ENCODE measurements at places on chromosomes 16 and 17. TPM values are rescaled to one million over a fixed set of nuclear protein-coding genes. Genes with fewer than 3 reads are reported as not detected.

CHD9NB gene
- 3.3 TPM for polyA plus RNA-seq

CDR2L gene
- 24.3 TPM for polyA plus RNA-seq

DNA sequence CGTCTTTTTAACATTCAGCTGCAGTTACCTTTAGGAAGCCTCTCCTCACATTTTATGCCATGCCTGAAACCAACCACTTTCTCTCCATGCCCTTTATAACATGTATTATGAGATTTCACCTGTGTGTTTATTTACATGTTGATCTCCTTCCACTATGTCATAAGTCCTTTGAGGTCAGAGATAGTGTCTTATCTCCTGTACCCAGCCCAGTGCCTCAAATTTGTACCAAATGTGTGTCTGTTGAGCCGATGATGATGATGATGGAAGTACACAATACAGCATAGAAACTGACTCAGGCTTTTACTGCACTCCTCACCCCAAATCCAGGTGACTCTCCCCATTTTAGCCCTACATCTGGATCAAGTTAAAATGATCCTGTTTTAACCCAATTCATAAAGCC lies 179.5 kb upstream of the CACNG5 start:
- no peak overlapping the region for H3K27ac ChIP-seq
- H3K27me3 ChIP-seq = no peaks in the 10 kb centered on the region
- peaks cover 5% of the 10 kb centered on the region for H3K36me3 ChIP-seq
- H3K4me3 ChIP-seq = no peak overlapping the region
- no peak for DNase-seq

DNA sequence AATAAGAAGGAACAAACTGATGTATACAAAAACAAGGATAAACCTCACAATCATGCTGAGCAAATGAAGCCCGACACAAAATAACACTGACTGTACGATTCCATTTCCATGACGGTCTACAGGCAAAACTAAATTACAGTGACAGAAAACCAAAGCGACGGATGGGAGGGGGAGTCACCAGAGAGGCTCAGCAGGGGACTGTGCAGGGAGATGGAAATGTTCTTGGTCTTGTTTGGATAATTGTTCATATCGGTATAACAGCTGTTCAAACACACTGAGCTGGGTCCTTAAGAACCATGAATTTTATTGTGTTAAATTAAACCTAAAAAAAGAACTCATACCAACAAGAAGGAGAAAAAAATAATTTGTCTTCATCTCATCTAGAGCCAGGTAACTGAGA lies 97.8 kb downstream of the NXN start:
- peaks cover 48% of the 10 kb centered on the region for H3K4me1 ChIP-seq
- H3K27me3 ChIP-seq = no peaks in the 10 kb centered on the region
- no peak overlapping the region for H3K4me3 ChIP-seq
- H3K27ac ChIP-seq = peak overlapping the region; percentile 83

DNA sequence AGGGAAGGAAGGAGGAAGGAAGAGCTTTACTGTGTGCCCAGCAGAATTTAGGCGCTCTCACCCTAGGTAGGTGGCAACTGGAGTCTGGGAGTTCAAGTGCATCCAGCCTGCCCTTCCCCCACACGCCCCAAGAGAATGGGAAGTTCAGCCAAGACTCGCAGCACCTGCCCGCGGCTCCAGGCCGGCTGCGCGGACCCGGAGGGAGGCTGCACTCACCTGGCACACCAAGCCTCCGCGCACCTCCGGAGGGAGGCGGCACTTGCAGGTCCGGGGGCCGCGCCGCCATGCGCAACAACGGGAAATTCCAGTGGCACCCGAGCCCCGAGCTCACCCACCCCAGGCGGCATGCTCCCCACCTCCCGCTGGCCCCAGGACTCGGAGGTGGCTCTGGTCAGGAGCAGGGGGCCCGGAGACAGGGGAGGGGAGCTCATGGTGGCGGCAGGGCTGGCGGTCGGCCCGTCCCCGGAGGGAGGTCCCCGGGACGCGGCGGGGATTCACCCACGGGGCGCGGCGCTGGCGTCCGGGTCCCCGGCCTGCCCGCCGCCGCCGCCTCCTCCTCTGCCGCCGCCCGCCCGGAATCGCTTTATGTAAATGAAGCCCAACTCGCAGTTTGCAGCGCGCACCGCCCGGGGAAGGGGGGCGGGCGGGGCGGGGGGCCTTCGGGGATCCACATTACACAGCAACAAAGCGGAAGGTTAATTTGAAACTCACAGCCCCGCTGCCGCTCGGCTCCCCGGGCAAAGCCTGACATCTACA lies at the start of gene ZFHX3:
ZFHX3 (minus strand) TSS at position 593 of the 756 bp plus-strand sequence. CDS start 87,983 bp downstream, outside the sequence.
- H3K27ac ChIP-seq = peak within 1 kb of the TSS; percentile 76
- peaks cover 17% of the 10 kb centered on the region for H3K4me1 ChIP-seq

DNA sequence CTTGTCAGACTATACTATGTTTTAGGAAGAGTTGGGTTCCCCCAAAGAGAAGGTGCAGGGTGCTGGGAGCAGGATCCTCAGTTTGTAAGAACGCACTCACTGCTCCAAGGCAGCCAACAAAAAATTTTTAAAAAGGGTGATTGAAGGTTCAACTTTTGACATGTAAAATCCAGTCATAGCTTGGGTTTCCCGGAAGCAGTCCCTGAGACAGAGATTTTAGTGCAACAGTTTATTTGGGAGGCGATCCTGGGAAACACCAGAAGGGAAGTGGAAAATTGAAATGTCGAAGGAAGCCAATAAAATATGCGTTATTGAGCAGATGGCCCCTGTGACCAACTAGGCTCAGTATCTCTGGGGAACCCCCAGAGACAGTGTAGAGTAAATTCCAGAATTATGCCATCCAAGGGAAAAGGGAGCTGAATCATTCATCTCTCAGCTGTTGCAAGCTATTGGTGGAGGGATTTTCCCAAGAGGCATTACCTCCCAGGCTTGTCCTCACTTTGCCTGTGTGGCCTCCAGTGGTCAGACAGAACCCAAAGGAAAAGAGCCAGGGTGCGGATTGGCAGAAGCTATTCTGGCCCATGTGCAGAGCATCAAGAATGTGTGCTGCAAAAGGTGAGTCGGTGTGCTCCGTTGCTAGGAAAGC lies 72.9 kb downstream of the HS3ST3B1 start:
- no peaks in the 10 kb centered on the region for H3K4me1 ChIP-seq
- no peak overlapping the region for H3K4me3 ChIP-seq
- no peak for DNase-seq
- H3K27ac ChIP-seq = no peak overlapping the region
- no peaks in the 10 kb centered on the region for H3K36me3 ChIP-seq

DNA sequence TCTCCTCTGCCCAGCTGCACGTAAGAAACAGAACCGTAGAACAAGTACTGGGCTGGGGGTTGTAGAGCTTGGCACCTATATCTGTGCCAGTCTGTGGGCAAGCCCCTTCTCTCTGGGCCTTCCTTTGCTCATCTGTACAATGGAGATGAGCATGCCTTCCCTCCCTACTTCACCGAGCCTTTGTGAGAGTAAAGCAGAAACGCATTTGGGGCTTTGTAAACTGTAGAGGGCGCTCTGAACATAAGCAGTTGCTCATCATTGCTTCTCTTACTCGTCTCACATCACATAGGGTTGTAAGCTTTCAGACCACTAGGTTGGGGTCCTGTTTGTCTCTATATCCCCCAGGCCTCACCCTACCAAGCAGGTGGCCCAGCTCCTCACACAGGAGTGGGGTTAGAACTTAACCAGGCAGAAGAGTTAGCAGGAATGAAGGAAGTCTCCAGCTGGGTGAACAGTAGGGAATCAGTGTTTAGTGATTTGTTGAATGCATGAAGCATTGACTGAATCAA lies 15.1 kb downstream of the SAMD14 start:
- no peak overlapping the region for H3K4me3 ChIP-seq
- no peak overlapping the region for H3K27ac ChIP-seq
- peaks cover 21% of the 10 kb centered on the region for H3K4me1 ChIP-seq

Measured in spinal cord (tissue), 10 donors.